ENCODE measurements at places on chromosomes 16 and 17.

- H3K4me1 ChIP-seq = no peaks in the 10 kb centered on the region
- no peaks in the 10 kb centered on the region for H3K27me3 ChIP-seq
- no peak overlapping the region for H3K4me3 ChIP-seq
- H3K36me3 ChIP-seq = peaks cover 21% of the 10 kb centered on the region
Measured at GRCh38 chr16:88058817-88059216, 107.6 kb downstream of the BANP start.

DNA sequence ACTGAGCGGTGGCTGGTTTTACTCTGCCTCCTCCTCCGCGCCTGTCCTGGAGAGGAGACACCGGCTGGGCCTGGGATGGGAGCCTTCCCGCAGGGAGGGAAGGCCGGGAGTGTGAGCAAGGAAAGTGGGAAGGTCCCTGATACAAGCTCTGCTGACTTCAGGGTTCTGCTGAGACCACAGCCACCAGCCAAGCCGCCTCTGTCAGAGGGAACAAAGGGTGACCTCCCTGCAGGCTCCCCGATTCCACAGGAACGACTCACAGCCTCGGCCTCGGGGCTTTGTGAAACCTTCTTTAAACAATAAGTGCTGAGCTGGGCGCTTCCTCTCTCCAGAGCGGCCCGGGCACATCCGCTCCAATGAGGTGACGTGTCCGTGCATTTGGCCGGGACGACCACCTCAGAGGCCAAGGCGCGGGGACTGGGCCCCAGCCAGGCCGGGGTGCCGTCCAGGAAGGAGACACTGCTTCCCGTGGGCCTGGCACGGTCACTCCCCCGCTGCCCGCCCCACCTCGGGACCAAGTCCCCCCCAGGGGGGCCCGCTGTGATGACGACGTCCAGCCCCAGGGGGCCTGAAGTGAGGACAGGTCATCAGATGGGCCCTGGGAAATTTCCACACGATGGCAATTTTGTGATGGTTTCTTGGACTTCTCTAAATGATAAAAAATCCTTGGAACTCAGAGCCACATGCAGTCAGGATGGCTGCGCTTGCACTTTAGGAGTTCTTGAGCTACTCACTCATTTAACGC is 11.8 kb upstream of the CIBAR2 start:
- H3K36me3 ChIP-seq = no peaks in the 10 kb centered on the region
- H3K4me3 ChIP-seq = no peak overlapping the region
- H3K27ac ChIP-seq = no peak overlapping the region
- H3K4me1 ChIP-seq = peaks cover 11% of the 10 kb centered on the region
- no peaks in the 10 kb centered on the region for H3K27me3 ChIP-seq

GRCh38 chr17:57586742-57587141 is 158.4 kb downstream of the CCDC182 start:
- no peaks in the 10 kb centered on the region for H3K27me3 ChIP-seq
- no peak for ATAC-seq
- H3K4me3 ChIP-seq = no peak overlapping the region
- no peaks in the 10 kb centered on the region for H3K4me1 ChIP-seq
- H3K36me3 ChIP-seq = no peaks in the 10 kb centered on the region

DNA sequence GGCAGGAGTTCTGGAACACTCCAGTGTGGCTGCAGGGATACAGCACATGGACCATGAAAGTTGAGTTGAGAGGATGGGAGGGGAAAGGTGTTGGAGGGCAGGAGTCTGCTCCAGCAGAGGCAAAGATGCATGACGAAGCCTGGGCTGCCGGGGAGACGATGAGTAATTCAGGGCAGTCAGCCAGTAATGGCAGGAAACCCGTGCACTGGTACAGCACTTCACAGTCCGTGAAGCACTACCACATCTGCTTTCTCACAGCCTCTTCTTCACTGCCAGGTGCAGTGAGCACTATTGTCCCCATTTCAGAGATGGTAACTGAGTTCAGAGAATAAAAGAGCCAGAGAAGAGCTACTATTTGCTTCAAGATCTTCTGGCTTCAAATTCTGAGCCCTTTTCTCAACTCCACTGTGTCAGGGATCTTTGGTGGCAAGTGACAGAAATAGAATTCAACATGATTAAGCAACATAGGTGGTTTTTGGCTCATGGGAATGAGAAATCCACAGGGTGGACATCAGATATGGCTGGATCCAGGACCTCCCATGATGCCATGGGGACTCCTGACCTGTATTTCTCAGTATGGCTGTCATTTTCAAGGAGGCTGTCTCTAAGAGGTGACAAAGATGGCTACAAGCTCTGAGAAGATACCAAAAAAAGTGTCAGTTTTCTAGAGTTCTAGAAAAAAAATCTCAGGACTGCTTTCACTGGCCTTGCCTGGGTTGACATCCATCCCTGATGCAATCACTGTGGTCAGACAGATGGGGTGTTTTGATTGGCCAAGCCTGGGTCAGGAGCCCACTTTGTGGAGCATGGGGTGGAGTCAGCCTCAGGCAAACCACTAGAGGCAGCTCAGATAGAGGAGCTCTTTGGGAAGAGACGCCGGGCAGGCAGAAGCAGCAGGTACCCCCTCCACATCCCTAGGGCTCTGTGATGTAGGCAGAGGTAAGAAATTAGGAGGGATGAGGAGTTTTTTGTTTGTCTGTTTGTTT is 24.7 kb downstream of the IL21R start:
- H3K36me3 ChIP-seq = peaks cover 84% of the 10 kb centered on the region
- peaks cover 64% of the 10 kb centered on the region for H3K4me1 ChIP-seq
- H3K4me3 ChIP-seq = peak overlapping the region; percentile 34
- peak; percentile 95 for ATAC-seq
- no peaks in the 10 kb centered on the region for H3K27me3 ChIP-seq
- H3K27ac ChIP-seq = peak overlapping the region; percentile 88

DNA sequence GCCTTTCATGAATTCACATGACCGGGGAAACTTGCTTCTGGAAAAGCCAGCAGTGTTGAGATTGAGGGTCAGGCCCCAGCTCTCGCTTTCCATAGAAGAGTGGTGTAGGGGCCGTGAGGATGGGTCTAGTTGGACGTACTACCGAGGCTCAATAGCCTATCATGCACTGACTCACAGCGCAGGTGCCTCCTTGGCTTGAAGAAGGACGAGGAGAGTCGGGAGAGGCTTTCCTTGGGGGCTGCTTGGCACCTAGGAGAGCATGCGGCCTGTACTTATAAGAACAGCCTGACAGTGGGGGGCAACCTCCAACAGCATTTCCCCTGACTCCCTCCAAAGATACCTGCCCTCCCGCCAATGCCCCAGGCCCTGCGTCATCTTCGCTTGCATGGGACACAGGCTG is 37.6 kb downstream of the WSCD1 start:
- ATAC-seq = no peak
- H3K4me3 ChIP-seq = no peak overlapping the region
- no peak overlapping the region for H3K27ac ChIP-seq
- H3K27me3 ChIP-seq = peaks cover 25% of the 10 kb centered on the region
- no peaks in the 10 kb centered on the region for H3K36me3 ChIP-seq
- H3K4me1 ChIP-seq = no peaks in the 10 kb centered on the region

DNA sequence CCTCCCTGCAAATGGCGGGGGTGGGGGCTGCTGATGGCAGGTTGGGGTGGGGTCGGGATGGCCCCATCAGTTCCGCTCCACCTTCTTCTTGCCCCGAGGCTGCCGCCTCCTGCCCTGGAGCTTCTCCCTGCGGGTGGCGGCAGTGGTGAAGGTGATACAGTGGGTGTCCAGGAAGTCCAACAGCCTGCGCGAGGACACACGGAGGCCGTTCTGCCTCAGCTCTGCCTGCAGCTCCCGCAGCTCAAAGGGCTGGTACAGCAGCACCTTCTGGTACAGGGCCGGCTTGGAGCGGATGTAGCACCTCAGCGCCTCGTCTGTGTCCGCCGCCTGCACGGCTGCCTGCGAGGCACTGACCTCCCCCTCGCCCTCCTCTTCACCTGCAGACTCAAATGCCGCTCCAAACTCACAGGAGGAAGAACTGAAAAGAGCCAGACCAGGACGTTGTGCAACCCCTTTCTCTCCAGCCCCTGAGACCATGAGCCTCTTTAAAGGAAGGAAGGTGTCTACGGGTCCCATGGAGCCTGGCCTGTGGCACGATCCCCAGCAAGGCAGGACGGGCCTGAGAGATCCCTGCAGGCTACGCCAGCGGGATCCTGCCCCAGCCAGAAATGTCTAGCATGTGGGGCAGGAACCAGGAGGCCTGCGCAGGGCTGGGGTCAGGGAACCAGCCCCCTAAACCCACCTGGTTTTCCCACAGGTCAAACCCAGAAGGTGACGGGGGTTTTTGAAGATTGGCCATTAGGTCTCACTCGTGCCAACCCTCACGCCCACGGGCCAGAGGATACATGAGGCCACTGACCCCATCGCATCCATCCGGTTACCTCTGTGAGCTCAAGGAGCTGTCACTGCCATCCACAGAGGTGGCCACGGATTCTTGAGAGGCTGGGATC is 5.3 kb upstream of the NLRC3 start:
- H3K4me3 ChIP-seq = no peak overlapping the region
- peaks cover 43% of the 10 kb centered on the region for H3K4me1 ChIP-seq
- H3K27me3 ChIP-seq = no peaks in the 10 kb centered on the region
- H3K36me3 ChIP-seq = peaks cover 22% of the 10 kb centered on the region
- H3K27ac ChIP-seq = no peak overlapping the region
- no peak for ATAC-seq

DNA sequence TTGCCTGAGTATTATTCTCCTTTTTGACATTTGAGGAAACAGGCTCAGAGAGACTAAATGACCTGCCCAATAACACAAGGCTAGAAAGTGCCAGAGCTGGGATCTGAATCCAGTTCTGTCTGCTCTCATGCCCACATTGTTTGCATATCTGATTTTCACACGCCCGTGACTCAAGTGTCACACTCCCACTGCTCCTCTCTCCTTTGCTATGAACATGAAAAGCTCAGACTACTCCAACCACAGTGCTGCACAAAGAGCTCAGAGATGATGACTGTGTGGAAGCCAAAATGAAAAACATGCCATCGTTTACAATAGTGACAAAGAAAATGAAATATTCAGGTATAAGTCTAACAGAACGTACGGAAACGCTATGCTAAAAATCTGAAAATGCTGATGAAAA is 107.9 kb downstream of the SMG6 start:
- H3K36me3 ChIP-seq = peaks cover 38% of the 10 kb centered on the region
- peaks cover 33% of the 10 kb centered on the region for H3K4me1 ChIP-seq
- H3K27ac ChIP-seq = no peak overlapping the region
- no peak overlapping the region for H3K4me3 ChIP-seq
- peak; percentile 68 for ATAC-seq

DNA sequence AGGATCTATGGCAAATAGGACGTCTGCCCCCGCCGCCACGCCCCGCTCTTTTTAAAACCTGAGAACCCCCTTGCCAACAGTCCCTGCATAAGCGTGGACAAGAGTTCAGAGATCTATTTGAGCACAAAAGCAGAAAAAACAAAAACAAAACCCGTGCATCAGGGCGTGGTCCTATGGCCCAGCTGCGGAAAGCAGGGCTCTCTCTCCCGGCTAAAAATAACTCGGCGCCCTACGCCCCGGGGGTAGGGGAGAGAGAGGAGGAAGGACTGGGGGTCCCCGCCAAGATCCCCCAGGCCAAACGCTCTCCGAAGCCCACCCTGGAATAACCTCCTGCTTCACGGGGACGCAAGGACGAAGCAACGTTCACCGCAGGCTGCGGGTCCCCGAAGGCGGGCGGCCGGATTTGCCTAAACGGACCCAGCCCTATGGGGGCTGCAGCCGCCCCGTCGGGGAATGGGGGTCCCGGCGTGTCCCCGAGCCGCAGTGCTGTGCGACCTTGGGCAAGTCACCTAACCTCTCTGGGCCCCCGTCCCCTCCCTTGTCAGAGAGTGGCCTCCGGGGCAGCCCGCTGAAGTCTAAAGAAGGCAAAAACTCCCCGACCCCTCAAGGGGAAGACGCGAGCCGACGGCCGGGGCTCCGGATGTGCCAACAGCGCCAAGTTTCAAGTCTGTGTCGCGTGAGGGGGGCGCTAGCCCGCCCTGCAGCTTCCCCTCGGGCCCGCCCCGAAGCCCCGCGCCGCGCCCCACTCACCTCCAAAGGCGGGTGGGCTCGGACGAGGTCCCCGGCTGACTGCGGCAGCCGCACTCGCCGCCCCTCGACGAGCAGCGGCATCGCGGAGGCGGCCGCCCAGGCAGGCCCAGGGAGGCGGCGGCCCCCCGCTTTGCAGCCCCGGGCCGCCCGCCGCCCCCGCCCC is 477 bp downstream of the NTAN1 start:
- ATAC-seq = peak; percentile 87
- H3K27me3 ChIP-seq = no peaks in the 10 kb centered on the region
- peaks cover 22% of the 10 kb centered on the region for H3K4me1 ChIP-seq
- peak overlapping the region; percentile 88 for H3K4me3 ChIP-seq
- H3K36me3 ChIP-seq = peaks cover 13% of the 10 kb centered on the region
- peak overlapping the region; percentile 78 for H3K27ac ChIP-seq

GRCh38 chr17:70787721-70788300 is 618.5 kb downstream of the KCNJ2 start:
- H3K36me3 ChIP-seq = no peaks in the 10 kb centered on the region
- no peaks in the 10 kb centered on the region for H3K4me1 ChIP-seq
- no peaks in the 10 kb centered on the region for H3K27me3 ChIP-seq

Data from stimulated activated memory B cell treated with anti-CD40 and anti-IgM and Interleukin-4, amounts not matched to agents 10 μg/mL and 1 μg/mL and 100 μg/mL, for 72 hours (primary cell).